ENCODE measurements at places on chromosomes 7 and 10.

GRCh38 chr10:131041441-131041840 is 270.1 kb downstream of the TCERG1L start:
- no peak for DNase-seq

DNA sequence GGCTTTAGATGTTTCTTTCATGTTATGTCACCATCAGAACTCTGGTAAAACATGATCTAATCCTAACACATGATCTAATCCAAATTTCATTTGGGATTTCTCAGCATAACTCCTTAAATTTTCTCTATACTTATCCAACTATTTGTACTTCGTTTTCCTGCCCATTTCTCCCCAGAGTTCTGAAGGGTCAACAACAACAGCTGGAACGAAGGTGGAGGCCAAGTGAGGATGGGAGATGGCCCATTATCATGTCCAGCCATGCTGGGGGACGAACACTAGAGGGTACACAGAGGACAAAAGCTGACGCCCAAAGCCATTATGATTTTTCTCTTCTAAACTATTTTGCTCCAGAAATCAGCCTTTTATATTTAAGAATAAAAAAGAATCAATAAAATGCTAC is 185.4 kb downstream of the DOCK4 start:
- no peak for DNase-seq

- DNase-seq: no peak
Measured at GRCh38 chr7:99252166-99252895, 20.3 kb upstream of the MYH16 start.

- no peak for DNase-seq
Measured at GRCh38 chr10:1251769-1252168, 195.6 kb downstream of the WDR37 start.

- no peak for DNase-seq
Measured at GRCh38 chr7:19754521-19755116, 18.8 kb downstream of the TMEM196 start.

DNA sequence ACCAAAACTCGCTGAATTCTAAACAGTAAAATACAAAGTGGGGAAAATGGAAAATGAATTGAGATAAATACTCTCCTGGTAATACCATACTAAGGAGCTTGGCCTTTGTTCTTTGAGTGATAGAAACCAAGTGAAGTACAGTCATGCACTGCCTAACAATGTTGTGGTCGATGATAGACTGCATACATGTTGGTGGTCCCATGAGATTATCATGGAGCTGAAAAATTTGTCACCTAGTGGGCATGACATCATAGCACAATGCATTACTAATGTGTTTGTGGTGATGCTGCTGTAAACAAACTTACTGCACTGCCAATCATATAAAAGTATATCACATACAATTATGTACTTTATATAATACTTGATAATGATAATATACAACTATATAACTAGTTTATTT is 419.1 kb downstream of the ARL4A start:
- DNase-seq: no peak

DNA sequence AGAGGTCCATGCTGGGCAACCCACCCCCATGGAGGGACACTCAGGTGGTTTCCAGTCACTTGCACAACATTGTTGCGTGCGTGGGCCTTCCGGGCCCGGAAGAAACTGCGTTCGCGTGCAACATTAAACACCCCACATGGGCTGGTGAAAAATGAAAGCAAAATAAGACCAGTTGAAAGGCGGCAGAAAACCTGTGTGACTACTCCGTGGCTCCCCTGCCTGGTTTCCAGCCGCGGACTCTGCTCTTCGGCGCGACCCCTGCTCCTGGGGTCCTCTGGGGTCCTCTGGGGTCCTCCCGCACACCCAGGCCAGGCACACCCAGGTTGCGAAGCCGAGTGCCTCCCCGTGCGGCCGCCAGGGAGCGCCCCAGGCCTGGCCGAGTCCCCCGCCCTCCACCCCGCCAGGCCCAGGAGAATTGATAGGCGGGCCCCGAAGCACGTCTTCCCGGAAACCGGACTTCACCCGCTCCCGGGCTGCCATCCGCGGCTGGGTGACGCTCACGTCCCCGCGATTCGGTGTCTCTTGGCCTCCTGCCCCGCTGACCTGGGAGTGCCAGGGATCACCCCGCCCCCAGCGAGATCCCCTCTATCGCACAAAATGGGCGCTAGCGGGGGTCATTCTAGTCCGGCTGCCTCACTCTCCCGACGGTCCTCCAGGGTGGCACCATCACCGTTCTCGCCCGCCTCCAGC is 1.9 kb upstream of the SH2D4B start:
- DNase-seq: no peak

GRCh38 chr7:87473986-87474385 is 1.5 kb downstream of the ABCB4 start:
- DNase-seq: no peak
